ENCODE measurements at places on chromosomes 7 and 10.
A peak's percentile ranks its signal among the peaks of the same experiment; 100 is the strongest.

DNA sequence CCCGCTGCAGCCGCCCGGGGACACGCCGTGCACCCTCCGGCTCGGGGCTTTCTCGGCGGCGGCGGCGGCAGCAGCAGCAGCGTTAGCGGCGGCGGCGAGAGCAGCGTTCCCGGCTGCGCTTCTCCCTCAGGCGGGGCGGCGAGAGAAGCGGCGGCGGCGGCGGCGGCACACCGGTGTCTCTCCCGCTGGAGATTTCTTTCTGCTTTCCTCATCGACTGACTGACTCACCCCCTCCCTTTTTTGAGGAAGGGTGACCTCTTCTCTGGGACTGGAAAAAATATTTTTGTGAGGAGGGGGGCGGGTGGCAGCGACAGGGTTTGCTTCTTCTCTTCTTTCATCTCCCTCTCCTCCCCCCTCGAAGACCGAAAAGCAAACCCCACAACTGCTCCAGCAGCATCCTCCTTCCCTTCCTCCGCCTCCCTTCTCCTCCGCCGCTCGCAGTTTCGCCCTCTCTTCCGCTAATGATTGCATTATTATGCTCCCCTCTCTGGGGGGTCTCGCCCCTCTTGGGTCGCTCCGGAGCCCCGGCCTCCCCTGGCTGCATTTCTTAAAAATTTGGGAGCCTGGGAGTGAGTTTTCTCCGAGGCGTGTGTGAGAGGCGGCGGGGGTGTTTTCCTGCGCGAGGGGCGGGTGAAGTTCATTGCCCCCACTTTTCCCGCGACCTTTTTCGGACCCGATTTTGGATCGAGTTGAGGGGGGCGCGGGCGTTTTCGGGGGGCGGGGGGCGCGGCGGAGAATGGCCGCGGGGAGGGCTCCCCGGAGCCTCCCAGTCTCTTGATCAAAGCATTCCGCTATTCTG lies 411 bp downstream of the AUTS2 start:
- no peak for DNase-seq

- DNase-seq = no peak
These were observed 17.0 kb upstream of the NODAL start for GRCh38 chr10:70458329-70459060.

DNA sequence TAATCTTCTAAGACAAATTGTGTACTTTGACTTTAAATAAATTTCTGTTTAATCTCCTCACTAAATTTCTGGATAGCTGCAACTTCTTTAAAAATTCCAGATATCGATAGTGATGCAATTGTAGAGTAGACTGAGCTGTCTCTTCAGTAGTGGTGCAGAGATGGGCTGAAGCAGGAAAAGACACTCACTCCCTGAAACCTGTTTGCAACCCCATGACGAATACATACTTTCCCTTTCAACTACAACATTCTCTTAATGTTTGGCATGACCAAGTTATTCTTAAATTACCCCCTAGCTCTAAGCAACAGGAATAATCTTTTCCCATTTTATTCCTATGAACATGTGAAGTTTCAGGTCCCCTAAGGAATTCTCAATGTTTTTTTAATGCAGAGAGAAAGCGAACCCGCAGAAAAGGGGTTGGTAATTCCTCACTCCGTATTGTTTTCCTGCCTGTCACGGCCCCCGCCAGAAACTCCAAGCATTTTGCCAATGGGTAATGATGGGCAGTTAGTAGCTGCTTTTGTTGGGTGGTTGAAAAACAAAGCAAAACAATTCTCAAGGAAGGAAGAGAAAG lies 1.3 kb downstream of the THSD7A start:
- DNase-seq = no peak

DNA sequence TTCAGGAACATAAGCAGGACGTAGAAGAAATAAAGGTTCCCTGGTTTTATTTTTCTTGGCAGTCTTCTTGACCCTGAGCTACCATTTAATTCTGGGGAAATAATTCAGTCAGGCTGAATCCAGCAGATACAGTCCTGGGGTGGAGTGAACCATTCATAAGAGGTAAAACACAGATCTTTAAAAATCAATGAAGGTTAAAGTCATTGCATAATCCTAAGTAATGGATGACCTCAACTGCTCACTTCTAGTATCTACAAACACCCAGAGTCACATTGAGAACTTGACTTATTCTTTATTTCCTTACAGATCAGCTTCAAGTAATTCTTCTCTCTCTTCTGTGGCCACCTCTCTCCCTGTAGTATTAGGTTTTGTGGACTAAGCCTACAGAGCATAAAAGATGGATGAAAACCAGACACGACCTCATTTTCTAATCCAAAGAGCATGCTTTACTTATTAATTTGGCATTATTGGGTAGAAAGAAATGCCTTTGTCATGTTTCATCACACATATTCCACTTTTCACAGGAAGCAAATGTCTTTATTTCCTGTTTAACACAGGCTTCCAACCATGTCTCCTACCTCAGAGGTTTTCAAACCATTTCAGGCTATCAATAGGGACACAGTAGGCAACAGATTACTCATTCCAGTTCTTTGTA lies 182.3 kb upstream of the IMMP2L start:
- no peak for DNase-seq

DNA sequence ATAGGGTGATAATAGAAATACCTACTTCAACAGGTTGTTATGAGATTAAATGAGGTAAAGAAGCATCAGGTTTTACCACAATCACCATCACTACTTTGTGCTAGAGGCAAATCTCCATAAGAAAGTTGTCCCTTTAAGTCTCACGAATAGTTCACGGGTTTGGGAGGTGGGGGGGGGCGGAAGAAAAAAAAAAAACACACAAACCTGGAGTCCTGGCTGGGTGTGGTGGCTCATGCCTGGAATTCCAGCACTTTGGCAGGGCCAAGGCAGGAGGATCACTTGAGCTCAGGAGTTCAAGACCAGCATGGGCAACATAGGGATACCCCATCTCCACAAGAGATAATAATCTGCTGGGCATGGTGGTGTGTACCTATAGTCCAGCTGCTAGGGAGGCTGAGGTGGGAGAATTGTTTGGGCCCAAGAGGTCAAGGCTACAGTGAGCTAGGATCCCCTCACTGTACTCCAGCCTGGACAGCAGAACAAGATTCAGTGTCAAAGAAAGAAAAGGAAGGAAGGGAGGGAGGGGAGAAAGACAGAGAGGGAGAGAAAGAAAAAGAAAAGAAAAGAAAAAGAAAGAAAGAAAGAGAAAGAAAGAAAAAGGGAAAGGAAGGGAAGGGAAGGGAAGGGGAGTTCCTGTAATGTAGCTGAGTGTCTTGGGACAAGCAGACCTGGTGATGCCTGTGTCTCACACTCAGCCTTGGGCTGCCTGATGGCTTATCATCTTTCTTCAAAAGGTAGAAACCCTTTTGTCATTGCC lies 231.4 kb downstream of the CREB5 start:
- DNase-seq = no peak

DNA sequence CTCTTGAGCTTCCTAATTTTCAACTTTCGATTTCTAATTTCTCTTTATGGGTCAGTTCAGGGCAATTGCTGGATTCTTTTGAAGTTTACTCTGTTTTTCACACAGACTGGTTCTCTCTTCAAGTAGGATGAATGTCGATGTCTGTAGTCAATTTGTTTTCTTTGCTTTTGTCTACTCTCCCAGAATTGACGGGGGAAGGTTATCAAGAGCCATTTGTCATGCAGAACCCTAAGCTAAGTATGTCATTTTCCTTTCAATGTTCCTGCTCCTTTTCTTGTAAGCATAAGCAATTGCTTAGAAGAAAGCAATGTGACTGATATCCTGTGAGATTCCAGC lies 53.7 kb downstream of the SLC39A12 start:
- no peak for DNase-seq

- DNase-seq = peak; percentile 23
These were observed 74.1 kb downstream of the TACC2 start for GRCh38 chr10:122062831-122063674.
